ENCODE measurements at places on chromosomes 7 and 10.

GRCh38 chr7:131899271-131900030 lies 343.0 kb upstream of the PODXL start:
- peak; percentile 85 for DNase-seq

- no peak for DNase-seq
Observed at GRCh38 chr7:7742223-7742622, 23.8 kb upstream of the RPA3 start.

DNA sequence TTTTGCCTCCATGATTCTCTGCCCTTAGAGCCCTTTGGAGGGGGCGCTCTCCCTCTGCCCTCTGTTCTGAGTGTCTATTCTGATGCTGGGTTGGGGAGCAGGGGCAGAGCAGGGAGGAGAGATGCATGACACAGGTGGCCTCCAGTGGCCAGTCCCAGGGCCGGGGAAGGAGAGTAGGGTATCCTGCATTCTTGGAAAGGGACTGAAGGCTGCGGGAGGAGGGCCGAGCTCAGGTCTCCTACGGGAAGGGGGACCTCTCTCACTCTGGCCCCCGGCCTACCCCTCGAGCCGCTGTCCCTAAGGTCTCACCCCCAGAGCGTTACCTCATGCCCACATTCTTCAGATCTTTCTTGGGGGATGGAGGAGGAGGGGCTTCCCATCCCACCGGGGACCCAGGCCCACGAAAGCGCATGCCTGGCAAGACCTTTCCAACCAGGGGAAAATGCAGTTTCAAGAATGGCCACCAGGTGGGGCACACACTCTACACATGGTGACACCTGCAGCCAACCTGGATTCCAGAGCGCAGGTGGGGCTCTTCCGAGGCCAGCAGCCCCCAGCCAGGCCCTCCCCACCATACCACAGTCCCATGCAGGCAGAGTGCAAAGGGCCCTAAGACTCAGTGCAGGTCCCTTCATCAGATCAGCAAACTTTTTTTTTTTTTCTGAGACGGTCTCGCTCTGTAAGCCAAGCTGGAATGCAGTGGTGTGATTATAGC lies 86.4 kb downstream of the MYL10 start:
- DNase-seq: peak; percentile 28

DNA sequence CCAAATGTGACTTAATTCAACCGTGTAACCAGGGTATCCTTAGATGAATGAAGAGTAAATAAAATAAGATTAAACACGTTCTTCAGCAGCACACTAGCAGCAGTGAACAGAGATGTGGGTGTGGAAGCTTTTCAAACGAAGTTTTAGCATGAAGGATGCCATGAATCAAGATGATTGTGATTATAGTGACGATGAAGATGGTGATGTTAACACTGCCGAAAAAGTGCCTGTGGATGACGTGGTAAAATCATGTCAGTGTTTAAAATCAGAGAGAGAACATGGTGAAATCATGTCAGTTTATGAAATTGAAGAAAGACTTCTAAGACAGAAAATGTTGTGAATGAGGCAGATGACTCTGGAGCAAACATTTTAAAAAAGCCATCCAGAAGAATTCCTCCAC lies 19.2 kb downstream of the LCOR start:
- no peak for DNase-seq

- DNase-seq: no peak
Observed at GRCh38 chr7:47506382-47507339, 75.2 kb downstream of the TNS3 start.

GRCh38 chr10:50883629-50884028 lies 1.8 kb downstream of the A1CF start:
- no peak for DNase-seq

All from HT1080 (cell line).